Mesenchymal stem cell (in vitro differentiated cells and primary cell): ENCODE measurements at places on chromosomes 12 and 14.

DNA sequence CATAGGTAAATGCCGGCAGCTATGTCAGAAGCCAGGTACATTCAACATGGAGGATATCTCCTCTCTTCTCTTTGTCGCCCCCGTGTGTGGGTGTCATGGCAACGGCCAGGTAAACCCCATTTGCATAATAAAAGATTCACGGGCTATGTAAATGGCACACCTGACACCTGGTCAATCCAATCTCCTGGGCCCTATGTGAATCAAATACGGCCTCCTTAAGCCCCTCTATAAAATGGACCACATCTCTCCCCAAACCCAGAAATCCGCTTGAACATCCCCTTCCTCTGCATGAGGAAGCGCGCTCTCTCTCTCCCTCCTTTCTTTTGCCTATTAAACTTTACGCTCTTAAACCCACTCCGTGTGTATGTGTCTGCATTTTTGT is 363.7 kb downstream of the SOX5 start:
- DNase-seq: no peak

- DNase-seq: no peak
Measured at GRCh38 chr14:67071506-67071905, 117.7 kb upstream of the GARIN2 start.

DNA sequence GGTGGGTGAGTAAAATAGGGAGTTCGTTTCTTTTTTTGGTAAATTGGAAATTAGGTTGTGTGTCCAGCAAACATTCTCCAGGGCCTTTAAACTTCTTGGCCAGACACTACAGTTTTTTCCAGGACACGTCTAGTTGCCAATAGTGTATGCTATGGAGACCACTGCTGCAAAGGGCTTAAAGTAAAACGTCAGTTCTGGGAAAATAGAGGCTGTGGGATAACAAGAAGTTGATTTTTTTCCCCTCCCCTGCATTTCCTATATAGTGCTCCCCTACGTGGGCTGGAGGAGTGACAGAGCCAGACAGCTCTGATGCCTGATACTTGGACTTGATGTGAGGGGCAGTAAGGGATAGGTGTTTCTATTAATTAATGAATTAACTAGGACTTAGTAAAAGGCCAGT is 2.4 kb downstream of the ACVR1B start:
- no peak for DNase-seq

DNA sequence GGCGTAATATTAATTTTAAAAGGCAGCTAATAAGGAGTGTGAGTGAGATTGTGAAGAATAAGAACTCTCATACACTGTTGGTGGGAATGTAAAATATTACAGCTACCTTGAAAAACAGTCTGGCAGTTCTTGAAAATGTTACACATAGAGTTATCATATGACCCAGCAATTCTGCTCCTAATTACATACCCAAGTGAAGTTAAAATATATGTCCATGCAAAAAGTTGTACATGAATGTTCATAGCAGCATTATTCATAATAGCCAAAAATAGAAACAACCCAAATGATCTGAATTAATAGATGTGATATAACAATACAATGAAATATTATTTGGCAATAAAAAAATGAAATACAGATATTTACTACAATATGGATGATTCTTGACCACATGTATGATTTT is 68.2 kb downstream of the RASSF8 start:
- DNase-seq: no peak

DNA sequence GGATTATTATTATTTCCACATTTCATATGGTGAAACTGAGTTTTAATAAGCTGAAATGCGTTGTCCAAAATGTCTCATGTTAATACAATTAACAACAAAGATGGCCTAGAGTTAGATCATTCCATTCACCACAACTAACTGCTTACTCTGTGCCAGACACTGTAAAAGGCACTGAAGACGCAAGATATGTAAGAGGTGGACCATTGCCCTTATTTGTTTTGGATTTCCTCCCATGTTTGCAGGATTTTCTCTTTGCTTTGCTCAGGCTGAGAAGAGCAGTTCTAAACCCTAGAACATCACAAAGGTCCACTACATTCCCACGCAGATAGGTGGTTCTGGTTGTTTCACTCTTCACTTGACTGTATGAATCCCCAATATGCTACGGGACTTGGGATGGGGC is 324.4 kb upstream of the KITLG start:
- DNase-seq: no peak
